HepG2 (cell line): ENCODE measurements at places on chromosomes 7 and 10.
A peak's percentile ranks its signal among the peaks of the same experiment; 100 is the strongest.

- no peak for DNase-seq
Observed at GRCh38 chr10:108787932-108788331, 1135.4 kb downstream of the XPNPEP1 start.

- DNase-seq = no peak
Observed at GRCh38 chr10:128811511-128811910, 655.5 kb upstream of the MGMT start.

DNA sequence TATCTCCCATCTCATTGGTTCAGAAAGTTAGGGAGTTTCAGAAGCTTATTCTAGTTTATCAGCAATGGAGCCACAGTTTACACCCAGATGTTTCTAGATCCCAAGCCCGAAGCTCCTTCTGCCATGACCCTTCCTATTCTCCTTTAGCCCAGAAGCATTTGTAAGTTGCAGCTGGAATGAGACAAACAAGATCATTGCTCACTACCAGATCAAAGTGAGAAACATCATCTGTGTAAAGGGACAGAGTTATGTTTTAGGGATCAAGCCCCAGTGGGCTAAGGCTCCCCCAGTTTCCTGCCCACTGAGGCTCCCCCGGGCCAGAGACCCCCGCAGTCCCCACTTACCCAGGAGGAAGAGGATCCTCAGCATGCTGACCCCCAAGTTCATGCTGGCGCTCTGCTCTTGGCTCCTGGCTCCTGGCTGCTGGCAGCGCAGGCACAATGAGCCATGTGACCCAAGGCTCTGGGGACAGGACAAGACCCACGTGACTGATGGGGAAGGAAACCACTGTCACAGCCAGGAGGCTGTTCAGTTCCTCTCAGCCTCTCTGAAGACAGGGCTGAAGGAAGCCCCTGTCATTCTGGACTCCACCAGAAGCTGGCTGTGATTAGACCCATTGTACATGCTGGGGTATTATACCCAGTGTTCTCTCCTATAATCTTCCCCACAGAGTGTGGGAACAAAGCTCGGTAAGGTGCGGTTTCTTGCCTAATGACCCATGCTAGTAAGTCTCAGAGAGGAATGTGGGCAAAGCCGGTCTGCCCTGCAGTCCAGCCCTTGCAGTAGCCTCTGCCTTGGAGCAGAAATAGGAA, at the start of gene TMEM273:
TMEM273 (minus strand) TSS at position 442 of the 812 bp plus-strand sequence; CDS start at position 387, 55 bp downstream.
- no peak for DNase-seq

GRCh38 chr10:11218395-11218794, 200.7 kb downstream of the CELF2 start:
- DNase-seq = no peak

DNA sequence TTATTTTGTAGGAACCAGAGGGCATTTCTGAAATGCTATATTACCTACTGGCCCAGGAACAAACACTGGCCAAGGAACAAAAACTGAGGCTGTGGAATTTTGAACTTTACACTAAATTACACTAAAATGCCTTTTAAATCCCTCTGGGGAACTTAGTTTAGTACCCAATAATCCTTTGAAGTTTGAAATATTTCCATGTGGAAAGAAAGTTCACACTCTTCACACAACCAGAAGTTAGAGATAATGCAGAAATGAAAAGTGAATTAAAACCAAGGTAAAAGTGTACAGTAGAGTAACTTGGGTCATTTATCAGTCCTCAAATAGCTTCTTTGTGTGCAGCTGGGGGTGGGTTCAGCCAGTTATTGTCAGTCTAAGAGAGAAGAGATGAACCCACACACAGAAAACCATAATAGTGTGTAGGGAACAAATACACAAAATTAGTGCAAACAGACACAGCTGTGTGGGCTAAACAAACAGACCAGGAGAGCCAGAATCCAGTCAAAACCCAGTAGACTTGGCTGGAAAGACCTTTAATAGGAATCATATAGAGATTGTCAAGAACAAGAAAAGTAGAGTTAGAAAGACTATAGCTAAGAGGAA, 46.5 kb upstream of the DGKI start:
- peak; percentile 54 for DNase-seq
